ENCODE measurements at places on chromosomes 6 and 20.

- DNase-seq, result no peak
Measured at GRCh38 chr6:84249724-84250123, 22.3 kb upstream of the CEP162 start.

GRCh38 chr6:136723780-136724179, 68.5 kb downstream of the MAP3K5 start:
- no peak for DNase-seq

DNA sequence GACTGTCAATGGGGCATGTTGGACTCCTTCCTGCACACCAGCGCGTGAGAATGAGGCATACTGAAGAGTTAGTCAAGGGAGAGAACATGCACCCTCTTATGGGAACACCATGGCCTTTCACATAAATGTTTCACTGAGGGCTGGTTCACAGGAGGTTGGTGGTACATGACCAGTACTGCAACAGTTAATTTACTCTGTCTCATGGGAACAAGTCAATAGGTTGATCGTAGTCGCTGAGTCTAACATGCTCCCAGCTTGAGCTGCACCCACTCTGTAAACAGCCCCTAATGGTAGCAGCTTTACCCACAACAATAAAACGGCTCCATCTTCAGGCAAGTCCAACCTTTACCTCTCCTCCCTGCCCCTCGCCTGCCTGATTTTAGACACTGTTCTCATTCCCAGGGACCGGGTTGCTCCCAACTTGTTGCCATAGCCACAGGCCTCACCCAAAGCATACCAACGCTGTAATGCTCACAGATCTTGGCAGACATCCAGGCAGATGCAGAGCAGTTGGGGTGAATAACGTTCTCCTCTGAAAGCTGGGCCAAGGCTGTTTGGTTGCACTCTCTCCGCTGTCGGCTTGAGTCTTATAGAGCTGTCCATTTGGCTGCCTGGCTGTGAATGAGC, 111.3 kb downstream of the LY86 start:
- peak; percentile 92 for DNase-seq

- DNase-seq, result peak; percentile 35
Measured at GRCh38 chr20:52047811-52048764, 143.5 kb downstream of the ZFP64 start.

DNA sequence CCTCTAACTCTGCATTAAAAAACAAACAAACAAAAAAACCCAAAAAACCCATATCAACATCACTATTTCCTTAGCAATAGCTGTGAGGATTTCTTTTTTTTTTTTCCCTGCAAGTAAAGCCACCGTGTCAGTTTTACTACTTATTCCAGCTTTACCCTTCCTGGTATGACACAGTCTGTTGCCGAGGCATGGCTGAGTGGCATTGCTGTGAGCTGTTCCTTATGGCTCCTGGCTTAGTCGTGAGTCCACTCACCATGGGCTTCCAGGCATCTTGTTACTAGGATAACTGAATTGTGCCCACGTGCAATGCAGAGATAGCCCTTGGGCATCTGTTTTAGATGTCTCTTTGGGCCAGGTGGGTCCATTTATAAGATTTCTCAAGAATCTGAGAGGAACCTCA, 84.8 kb downstream of the LRRC1 start:
- DNase-seq, result no peak

GRCh38 chr6:151891524-151891923, 84.0 kb downstream of the ESR1 start:
- DNase-seq, result no peak

- no peak for DNase-seq
Measured at GRCh38 chr6:251920-252319, 40.4 kb upstream of the DUSP22 start.

GRCh38 chr6:125843593-125843992, 52.8 kb downstream of the NCOA7 start:
- no peak for DNase-seq

DNA sequence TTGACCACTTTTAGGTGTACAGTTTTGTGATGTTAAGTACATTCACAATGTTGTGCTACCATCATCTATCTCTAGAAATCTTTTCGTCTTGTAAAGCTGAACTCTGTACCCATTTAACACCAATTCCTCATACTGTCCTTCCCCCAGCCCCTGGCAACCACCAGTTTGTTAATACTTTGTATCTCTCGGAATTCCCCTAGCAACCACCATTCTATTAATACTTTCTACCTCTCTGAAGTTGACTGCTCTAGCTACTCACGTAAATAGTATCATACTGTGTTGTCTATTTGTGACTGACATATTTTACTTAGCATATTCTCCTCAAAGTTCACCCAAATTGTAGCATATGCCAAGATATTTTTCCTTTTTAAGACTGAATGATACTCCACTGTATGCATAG, 82.3 kb upstream of the CLDN20 start:
- DNase-seq, result no peak
